ENCODE measurements at places on chromosomes 2 and 18. TPM values are rescaled to one million over a fixed set of nuclear protein-coding genes. Genes with fewer than 3 reads are reported as not detected.

DYSF gene
- 2.4 TPM for total RNA-seq

CYP27A1 gene
- 4.8 TPM for total RNA-seq

FRZB gene
- total RNA-seq, result 32.9 TPM

SAG gene
- total RNA-seq, result not detected

STON1 gene
- total RNA-seq, result 15.0 TPM

SNRNP27 gene
- total RNA-seq, result 67.8 TPM

CHRNG gene
- total RNA-seq, result not detected

LYPD1 gene
- total RNA-seq, result 17.4 TPM

CASP8 gene
- total RNA-seq, result 2.5 TPM

NTSR2 gene
- not detected for total RNA-seq

IL1RN gene
- total RNA-seq, result not detected

ALPP gene
- total RNA-seq, result not detected

CCT4 gene
- total RNA-seq, result 259 TPM

SIX3 gene
- total RNA-seq, result not detected

IL1B gene
- not detected for total RNA-seq

DHRS9 gene
- not detected for total RNA-seq

RTP5 gene
- not detected for total RNA-seq

SLC25A12 gene
- total RNA-seq, result 20.5 TPM

CKAP2L gene
- 31.3 TPM for total RNA-seq

CAPN13 gene
- total RNA-seq, result not detected

ACVR2A gene
- 25.4 TPM for total RNA-seq

RGPD4 gene
- total RNA-seq, result 0.05 TPM

MARCHF4 gene
- total RNA-seq, result 0.86 TPM

OXER1 gene
- 1.7 TPM for total RNA-seq

CCDC121 gene
- 6.0 TPM for total RNA-seq

SCG2 gene
- 8.6 TPM for total RNA-seq

ARHGAP28 gene
- 20.2 TPM for total RNA-seq

GRB14 gene
- 0.93 TPM for total RNA-seq

SH3BP4 gene
- total RNA-seq, result 32.1 TPM

FOXD4L1 gene
- 0.52 TPM for total RNA-seq

STPG4 gene
- 0.26 TPM for total RNA-seq

CXCR4 gene
- total RNA-seq, result 39.5 TPM

OSBPL6 gene
- total RNA-seq, result 10.8 TPM

ELOA2 gene
- not detected for total RNA-seq

CLEC4F gene
- total RNA-seq, result not detected

PRSS56 gene
- 52.4 TPM for total RNA-seq

LOXHD1 gene
- not detected for total RNA-seq

EMX1 gene
- total RNA-seq, result not detected

STARD6 gene
- total RNA-seq, result not detected

MC5R gene
- not detected for total RNA-seq

CHMP1B gene
- total RNA-seq, result 23.7 TPM

CPLX4 gene
- not detected for total RNA-seq

GEN1 gene
- total RNA-seq, result 29.7 TPM

SCLY gene
- 46.1 TPM for total RNA-seq

NT5DC4 gene
- not detected for total RNA-seq

UGT1A5 gene
- total RNA-seq, result not detected

RNF149 gene
- 27.2 TPM for total RNA-seq

REEP1 gene
- 12.3 TPM for total RNA-seq

PROM2 gene
- total RNA-seq, result 2.7 TPM

SLC35F5 gene
- 28.1 TPM for total RNA-seq

Measured in neural crest cell (in vitro differentiated cells).